ENCODE measurements at places on chromosomes 7 and 10.

GRCh38 chr10:60944058-60944909 is at the start of gene RHOBTB1:
RHOBTB1 (minus strand) TSS chr10:60944185; CDS start chr10:60911542, 32,643 bp downstream.
- H3K27me3 ChIP-seq = peaks cover 78% of the 10 kb centered on the region
- H3K4me1 ChIP-seq = peaks cover 13% of the 10 kb centered on the region
- H3K36me3 ChIP-seq = no peaks in the 10 kb centered on the region

GRCh38 chr10:81696609-81697388 is 178.2 kb upstream of the NRG3 start:
- no peak for DNase-seq
- H3K27me3 ChIP-seq = no peaks in the 10 kb centered on the region
- H3K27ac ChIP-seq = no peak overlapping the region
- H3K4me1 ChIP-seq = no peaks in the 10 kb centered on the region
- H3K4me3 ChIP-seq = no peak overlapping the region

DNA sequence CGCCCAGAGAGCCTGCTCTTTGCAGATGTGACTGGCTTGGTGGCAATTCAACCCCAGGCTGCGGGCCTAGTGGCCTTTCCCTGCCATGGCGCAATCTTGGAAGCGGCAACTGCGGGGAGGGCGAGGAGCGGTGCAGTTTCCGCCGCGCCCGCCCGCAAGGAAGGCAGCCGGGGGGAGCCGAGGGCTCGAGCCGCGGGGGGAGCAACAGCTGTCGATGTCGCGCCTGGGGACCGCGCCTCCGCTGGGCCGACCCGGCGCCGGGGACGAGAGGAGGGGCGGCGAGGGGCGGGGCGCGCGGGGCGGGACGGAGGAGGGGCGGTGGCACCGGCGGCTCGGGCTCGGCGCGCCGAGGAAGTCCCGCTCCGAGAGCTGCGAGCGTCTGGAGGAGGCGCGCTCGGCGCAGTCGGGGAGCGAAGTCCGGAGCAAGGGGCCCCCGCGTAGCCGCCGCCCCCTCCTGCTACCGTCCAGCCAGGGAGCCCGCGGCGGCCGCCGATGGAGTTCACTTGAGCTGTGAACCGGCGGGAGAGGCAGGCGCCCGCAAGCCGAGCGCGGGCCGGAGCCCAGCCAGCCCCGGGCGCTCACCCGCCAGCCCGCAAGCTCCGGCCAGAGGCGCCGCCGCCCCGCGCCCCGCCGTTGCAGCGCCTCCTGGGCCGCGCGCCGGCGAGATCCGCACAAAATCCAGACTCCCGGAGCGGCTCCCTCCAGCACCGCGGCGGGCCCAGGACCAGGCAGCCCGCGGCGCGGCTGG is 438.1 kb upstream of the GALNT17 start:
- H3K27me3 ChIP-seq = peaks cover 9% of the 10 kb centered on the region
- H3K36me3 ChIP-seq = peaks cover 2% of the 10 kb centered on the region
- peak; percentile 73 for DNase-seq
- H3K27ac ChIP-seq = peak overlapping the region; percentile 45
- H3K4me3 ChIP-seq = peak overlapping the region; percentile 96
- peaks cover 10% of the 10 kb centered on the region for H3K4me1 ChIP-seq

GRCh38 chr10:68047122-68047521 is 28.0 kb downstream of the HERC4 start:
- no peak overlapping the region for H3K4me3 ChIP-seq
- H3K27me3 ChIP-seq = no peaks in the 10 kb centered on the region
- peaks cover 2% of the 10 kb centered on the region for H3K36me3 ChIP-seq
- H3K4me1 ChIP-seq = peaks cover 32% of the 10 kb centered on the region
- peak overlapping the region; percentile 30 for H3K27ac ChIP-seq

All from T-helper 17 cell (primary cell).